Ascending aorta (tissue), 2 donors: ENCODE measurements at places on chromosomes 7 and 10.
A peak's percentile ranks its signal among the peaks of the same experiment; 100 is the strongest.

GRCh38 chr10:127462643-127463295, 86.3 kb upstream of the NPS start:
- no peak for DNase-seq

DNA sequence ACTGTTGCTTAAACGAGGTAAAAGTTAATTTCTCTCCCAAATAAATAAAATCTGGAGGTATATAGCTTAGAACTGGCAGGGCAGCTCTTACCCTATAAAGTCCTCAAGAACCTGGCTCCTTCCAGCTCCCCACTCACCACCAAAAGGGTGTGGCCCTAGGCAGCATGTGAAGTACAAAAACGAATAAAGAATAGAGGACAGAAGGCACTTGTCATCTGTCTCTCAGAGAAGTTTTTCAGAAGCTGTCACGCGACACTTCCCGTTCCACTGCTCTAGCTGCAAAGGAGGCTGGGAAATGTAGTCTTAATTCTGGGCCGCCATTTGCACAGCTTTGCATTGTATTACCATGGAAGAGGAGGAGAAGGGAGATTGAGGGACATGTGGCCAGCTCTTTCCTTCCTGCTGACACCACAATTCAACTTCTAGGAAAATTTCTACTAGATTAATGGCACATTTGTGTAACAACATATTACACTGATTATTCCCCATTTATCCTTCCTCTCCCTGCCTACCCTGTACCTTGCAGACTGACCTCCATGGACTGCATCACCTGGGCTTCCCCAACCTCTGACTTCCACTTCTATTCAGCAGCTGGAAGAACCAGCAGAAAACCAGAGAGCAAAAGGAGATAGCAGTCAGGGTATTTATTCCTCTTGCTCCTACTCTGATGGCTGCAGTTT, 62.2 kb downstream of the CCDC71L start:
- DNase-seq, result peak; percentile 74

DNA sequence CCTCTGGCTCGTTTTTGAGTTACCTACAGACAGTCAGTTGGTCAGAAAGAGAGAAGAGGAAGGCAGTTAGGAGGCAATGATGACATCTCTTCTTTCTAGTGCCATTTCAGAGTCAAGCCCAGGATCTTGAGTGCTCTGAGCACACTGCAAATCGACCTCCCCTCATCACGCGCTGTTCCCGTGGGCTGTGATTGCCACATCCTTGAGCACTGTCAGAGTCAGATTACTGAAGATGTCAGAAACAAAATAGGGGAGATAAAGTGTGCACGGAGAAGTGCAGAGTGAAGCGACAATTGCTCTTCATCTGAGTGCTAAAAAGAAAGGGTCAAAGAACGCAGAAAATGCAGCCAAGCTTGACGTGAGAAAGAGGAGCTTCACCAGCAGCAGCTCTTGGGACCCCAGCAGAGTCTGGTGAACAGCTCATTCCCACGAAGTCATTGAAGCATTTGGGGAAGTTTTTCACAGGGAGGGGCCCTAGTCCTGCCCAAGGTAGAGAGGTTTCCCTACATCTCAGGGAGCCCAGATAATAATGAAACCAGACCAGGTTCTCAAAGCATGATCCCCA, 661.7 kb upstream of the AUTS2 start:
- no peak for DNase-seq

- DNase-seq, result no peak
Measured at GRCh38 chr10:70293169-70293843, 9.5 kb upstream of the NPFFR1 start.
